Smooth muscle cell of the umbilical artery (primary cell): ENCODE measurements at places on chromosomes 7 and 10. TPM values are rescaled to one million over a fixed set of nuclear protein-coding genes. Genes with fewer than 3 reads are reported as not detected.

TLX1 gene
- total RNA-seq: not detected in 2 replicates

CTAGE4 gene
- total RNA-seq: not detected in 2 replicates

MACROH2A2 gene
- total RNA-seq: 5.6 and 9.5 TPM in 2 replicates

MBL2 gene
- not detected in 2 replicates for total RNA-seq

ELOVL3 gene
- total RNA-seq: 0.42 and 2.4 TPM in 2 replicates

TACR2 gene
- under 0.01 and 0.42 TPM in 2 replicates for total RNA-seq

COL26A1 gene
- not detected in 2 replicates for total RNA-seq

LEP gene
- not detected in 2 replicates for total RNA-seq

HOGA1 gene
- under 0.01 and 0.32 TPM in 2 replicates for total RNA-seq

PBLD gene
- total RNA-seq: 3.9 and 4.7 TPM in 2 replicates

CALML5 gene
- not detected in 2 replicates for total RNA-seq

GPR26 gene
- total RNA-seq: not detected in 2 replicates

IFIT1B gene
- total RNA-seq: not detected in 2 replicates

NUTM2D gene
- 1.2 and 2.0 TPM in 2 replicates for total RNA-seq

ANKRD61 gene
- total RNA-seq: 0.23 TPM in 1 of 2 replicates, not detected in the other

STOX1 gene
- total RNA-seq: 0.09 TPM in 1 of 2 replicates, not detected in the other

MYOZ1 gene
- 0.05 and 0.30 TPM in 2 replicates for total RNA-seq

SVIL gene
- total RNA-seq: 47.2 and 196 TPM in 2 replicates

GPR85 gene
- total RNA-seq: 2.6 and 4.8 TPM in 2 replicates

FKBP6 gene
- not detected in 2 replicates for total RNA-seq

CALHM3 gene
- not detected in 2 replicates for total RNA-seq

PAX2 gene
- total RNA-seq: not detected in 2 replicates
